ENCODE measurements at places on chromosomes 5 and 9.

DNA sequence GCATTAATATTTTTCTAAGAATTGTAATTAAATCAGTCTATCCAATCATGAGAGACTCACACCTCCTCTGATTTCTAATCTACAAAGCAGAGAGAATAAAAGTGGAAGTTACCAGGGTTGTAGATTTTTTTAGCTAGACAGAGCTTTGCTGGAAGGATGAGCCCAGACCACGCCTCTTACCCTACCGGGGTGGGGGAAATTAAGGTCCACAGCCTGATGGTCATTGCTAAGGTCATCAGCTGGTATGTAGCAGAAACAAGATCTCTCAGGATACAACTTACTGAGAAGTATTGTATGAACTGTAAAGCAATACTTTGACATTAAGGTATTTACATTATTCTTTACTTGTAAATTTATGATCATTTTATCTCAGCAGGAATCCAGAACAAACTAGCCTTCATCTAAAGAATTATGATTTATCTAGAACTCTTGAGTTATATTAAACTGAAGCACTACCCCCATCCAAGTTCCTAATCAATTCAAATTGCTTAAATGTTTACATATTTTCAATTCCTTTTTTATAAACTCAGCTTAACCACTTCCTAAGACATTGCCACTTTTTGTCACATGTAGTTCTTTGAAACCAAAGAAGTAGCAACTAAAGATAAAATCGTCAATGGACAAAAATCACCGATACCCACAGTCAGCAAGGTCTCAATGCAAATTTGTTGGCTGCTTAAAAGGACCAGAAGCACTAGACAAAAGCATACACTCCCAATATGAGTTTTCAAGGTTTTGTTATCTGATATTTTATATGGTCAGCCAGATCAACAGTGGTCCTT, 225.8 kb upstream of the DAPK1 start:
- no peak for DNase-seq

GRCh38 chr5:113776832-113777525, 263.5 kb downstream of the YTHDC2 start:
- no peak for DNase-seq

GRCh38 chr5:6736524-6737042, 23.4 kb downstream of the TENT4A start:
- DNase-seq, result no peak

GRCh38 chr5:104199771-104200170, 637.2 kb upstream of the NUDT12 start:
- DNase-seq, result no peak

- DNase-seq, result no peak
These were observed 15.3 kb upstream of the MED10 start for GRCh38 chr5:6393596-6394194.

- DNase-seq, result no peak
These were observed 177.7 kb downstream of the PAM start for GRCh38 chr5:102932781-102933180.

- no peak for DNase-seq
These were observed 369.3 kb upstream of the TRPC7 start for GRCh38 chr5:136734628-136735027.

- DNase-seq, result no peak
These were observed 2.5 kb downstream of the MYMK start for GRCh38 chr9:133522073-133522910.
